ENCODE measurements at places on chromosomes 13 and 19.
A peak's percentile ranks its signal among the peaks of the same experiment; 100 is the strongest.

DNA sequence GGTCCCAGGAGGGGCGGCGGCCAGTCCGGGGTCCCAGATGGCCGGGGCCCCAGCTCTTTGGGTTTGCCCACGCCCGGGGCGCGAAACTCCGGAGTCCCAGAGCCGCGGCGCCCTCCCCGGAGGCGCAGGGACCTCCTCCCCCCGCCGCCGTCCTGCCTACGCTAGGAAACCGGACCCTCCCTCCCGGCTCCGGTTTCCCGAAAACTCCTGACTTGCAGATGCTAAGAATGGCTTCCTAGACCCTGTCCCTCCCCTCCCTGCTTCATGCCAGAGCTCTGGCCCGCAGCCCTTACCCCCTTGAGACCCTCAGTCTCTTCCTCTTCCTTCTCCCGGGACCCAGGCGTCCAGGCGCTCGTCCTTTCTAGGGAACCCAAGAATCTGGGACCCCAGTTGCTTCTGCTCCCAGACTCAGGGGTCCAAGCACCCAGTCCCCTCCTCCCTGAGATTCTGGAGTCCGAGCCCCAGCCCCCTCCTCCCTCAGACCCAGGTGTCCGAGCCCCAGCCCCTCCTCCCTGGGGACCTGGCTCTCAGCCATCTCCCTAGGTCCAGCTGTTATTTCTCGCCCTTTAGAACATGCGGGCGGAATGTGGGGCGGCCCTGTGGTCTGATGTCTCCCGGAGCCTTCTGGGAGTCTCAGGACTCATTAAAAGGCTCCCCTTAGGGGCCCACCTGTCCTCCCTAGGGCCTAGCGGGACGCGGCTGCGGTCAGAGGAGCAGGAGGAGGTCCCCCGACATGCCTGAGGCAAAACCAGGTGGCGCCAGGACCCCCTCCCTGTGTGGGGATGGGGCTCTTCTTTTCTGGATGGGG is at the start of gene MYBPC2:
MYBPC2 (plus strand) TSS at position 672 of the 808 bp plus-strand sequence; CDS start at position 734, 62 bp downstream.
- no peak for DNase-seq

- peak; percentile 51 for DNase-seq
Measured at GRCh38 chr19:4986056-4986455, 17.1 kb downstream of the KDM4B start.

- DNase-seq, result no peak
Measured at GRCh38 chr13:103799028-103799427, 732.8 kb upstream of the SLC10A2 start.

DNA sequence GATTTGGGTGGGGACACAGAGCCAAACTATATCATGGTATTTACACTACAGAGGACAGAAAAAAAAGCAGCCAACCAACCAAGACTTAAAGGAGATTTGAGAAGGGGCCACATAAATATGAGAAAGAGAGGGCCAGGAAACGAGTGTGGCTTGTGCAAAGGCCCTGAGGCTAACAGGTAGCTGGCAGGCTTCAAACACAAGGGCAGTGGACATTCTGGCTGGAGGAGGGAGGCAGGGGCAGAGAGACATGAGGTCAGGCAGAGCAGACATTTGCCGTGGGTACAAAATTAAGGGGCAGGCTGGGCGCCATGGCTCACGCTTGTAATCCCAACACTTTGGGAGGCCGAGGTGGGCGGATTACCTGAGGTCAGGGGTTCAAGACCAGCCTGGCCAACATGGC is 278.7 kb downstream of the FOXO1 start:
- no peak for DNase-seq

GRCh38 chr13:38210928-38211596 is 138.6 kb upstream of the UFM1 start:
- DNase-seq, result no peak

DNA sequence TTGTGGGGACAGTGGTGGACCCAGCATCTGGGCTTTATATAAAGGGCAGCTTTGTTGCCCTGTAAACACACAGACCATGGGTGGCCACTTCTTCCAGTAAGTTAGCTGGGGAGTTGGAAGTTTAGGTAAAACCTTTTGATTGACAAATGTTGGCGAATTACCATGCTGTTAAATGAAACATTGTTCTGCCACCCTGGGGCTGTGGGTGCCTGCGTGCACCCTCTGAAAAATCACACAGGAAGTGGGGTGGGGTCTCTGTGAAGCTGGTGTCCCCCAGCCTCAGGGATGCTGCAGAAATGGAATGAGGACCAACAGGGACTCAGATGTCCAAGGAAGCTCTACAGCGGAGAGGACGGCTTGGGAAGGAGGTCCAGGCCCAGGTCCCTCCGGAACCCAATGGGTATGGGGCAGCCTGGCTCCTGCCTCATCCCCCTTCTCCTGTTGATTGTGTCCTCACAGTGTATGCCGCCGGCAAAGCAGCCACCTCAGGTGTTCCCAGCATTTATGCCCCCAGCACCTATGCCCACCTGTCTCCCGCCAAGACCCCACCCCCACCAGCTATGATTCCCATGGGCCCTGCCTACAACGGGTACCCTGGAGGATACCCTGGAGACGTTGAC is 2.8 kb upstream of the USF2 start:
- DNase-seq, result no peak

- DNase-seq, result no peak
Measured at GRCh38 chr19:2582984-2583956, 107.3 kb downstream of the GADD45B start.

DNA sequence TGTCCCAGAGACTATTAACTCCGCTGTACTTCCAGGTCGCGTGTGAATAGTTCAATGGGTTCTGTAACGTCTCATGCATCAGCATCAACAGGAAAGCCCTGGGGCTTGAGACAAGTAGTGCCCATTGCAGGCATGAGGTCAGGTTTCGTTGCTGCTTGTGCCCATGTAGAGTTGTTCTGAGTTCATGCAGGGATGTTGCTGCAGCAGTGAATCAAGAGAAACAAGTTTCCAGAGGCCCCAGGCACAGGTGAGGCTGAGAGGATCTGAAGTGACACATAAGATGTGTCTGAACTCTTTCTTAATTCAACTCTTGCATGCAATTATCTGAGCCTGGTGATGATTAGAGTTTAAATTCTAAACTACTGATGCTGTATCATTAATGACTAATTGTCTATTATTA is 8.6 kb upstream of the ZNF283 start:
- DNase-seq, result no peak

DNA sequence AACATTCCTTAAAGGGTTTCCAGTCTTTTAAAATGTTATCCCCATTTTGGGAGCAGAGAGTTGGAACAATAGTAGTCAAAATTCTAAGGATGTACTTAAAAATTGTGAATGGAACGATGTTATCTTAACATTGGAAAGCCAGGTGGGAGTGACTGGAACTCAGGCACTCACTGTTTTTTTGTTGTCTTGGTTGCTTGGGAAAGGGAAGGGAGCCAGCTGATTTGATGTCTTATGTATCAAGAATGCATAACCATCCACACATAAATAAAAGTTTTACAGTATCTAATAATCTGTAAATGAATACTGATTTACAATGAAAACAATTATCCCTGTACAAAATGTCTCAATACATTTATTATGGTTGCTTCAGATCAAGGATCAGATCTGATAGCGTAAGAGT is 88.7 kb downstream of the SLC10A2 start:
- DNase-seq, result no peak

DNA sequence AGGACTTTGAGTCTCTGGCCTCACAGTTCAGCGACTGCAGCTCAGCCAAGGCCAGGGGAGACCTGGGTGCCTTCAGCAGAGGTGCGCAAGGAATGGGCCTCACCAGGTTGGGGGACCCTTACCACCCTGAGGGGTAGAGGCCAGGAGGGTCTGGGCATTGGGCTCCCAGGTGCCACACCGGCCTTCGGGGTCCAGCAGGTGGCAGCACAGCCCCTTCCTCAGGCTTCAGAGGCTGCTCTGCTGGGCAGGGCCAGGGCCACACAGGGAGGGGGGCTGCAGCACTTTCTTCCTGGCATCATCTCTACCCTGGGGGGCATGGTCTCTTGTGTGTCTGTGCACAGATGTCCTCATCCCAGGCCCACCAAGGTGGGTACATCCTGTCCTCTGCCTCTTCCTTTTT is 12.9 kb downstream of the PIN1 start:
- no peak for DNase-seq

GRCh38 chr13:55467476-55467875 is 1673.2 kb upstream of the PRR20A start:
- DNase-seq, result no peak

DNA sequence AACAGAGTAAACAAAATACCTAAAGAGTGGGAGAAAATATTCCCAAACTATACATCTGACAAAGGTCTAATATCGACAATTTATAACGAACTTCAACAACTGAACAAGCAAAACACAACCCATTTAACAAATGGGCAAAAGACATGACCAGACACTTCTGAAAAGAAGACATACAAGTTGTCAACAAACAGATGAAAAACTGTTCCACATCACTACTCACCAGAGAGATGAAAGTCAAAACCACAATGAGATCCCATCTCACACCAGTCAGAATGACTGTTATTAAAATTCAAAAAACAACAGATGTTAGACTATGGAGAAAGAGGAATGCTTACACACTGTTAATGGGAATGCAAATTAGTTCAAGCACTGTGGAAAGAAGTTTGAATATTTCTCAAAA is 233.8 kb upstream of the EDNRB start:
- no peak for DNase-seq

DNA sequence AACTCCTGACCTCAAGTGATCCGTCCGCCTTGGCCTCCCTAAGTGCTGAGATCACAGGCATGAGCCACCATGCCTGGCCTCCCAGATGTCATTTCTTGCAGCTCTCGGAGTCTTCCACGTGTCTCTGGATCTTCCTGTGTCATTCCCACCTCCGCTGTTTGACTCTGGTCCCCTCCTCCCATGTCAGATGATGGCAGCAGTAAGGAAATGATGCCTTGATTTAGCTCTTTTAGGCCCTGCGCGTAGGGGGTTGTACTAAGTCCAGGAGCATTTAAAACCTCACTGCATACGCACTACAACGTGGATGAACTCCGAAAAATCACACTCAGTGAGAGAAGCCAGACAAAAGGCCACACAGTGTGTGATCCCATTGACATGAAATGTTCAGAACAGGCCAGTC is 113.1 kb downstream of the GNG7 start:
- no peak for DNase-seq

DNA sequence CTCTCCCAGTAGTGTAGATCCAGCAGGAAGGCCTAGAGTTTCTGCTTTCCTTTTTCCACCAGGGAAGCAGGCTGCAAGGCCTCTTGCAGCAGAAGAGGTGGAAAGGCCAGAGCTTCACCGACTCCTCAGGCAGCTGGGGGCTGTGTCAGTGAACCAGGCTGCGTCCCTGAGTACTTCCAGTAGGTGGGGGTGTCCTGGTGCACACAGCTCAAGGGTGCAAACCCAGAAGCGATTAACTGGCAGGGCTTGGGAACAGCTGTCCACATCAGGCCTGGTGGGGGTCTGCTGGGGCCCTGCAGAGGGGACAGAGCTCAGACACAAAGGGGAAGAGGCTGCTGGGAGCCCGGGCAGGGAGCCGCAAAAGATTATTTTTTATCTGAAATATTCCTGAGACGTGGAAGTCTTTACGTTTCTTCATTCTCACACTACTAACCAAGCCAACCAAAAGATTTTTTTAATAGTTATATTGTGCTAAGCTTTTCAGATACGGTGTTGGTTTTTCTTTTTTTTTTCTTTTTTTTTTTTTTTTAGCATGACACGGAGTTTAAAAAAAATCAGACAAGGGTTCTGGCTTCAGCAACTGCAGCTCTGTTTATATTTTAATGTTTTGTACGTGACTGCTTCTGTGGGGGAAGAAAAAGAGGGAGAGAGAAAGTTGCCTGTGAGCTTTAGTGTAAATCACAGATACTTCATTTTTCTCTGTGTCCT is 11.0 kb downstream of the TSHZ3 start:
- DNase-seq, result peak; percentile 64

- DNase-seq, result no peak
Measured at GRCh38 chr13:46665633-46666482, 112.9 kb downstream of the LRCH1 start.

DNA sequence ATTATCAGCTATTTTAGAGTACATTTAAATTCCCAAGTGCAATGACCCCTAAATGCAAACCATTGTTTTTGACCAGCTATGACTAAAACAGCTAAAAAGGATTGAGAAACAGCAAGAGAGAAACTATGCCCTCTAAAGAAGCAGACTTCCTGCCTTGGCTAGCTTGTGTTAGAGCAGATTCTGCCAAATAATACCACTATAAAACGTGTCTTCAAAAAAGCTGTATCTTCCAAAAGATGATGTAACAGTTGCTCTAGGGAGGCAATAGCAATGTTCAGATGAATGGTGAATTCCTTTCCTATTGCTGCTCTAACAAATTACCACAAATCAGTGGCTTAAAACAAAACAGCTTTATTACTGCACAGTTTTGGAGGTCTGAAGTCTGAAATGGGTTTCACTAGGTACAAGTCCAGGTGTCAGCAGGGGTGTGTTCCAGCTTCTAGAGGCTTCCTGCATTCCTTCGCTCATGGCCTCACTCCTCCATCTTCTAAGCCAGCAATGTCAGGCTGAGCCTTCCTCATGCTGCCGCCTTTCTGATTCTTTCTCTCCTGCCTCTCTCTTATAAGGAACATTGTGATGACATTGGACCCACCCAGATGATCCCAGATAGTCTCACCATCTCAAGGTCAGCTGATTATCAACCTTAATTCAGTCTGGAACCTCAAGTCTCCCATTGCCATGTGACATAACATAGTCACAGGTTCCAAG is 84.5 kb downstream of the LRRC63 start:
- no peak for DNase-seq
